Hematopoietic multipotent progenitor cell treated with erythropoietin and hydrocortisone succinate and interleukin-3 and kit ligand, for 4 days (in vitro differentiated cells): ENCODE measurements at places on chromosomes 3 and 15.

DNA sequence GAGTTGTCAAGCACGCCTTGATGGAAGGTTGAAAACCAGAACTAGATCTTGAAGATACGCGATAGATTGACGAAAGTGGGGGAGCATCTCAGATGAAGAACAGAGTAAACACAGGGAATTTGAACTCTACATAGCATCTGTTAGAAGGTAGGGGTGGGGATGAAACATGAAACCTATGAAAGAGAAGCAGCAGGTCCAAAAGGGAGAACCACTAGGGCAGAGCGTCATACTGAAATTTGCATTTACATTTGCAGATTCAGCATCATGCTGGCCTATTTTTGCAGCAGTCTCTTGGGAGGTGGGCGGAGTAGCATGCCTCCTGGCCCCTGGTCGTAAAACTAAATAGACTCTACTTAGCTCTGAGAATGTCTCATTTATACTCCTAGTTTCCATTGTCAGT, 46.1 kb upstream of the RASGRP1 start:
- DNase-seq, result no peak

- no peak for DNase-seq
Observed at GRCh38 chr3:99537416-99537815, 101.0 kb upstream of the COL8A1 start.

DNA sequence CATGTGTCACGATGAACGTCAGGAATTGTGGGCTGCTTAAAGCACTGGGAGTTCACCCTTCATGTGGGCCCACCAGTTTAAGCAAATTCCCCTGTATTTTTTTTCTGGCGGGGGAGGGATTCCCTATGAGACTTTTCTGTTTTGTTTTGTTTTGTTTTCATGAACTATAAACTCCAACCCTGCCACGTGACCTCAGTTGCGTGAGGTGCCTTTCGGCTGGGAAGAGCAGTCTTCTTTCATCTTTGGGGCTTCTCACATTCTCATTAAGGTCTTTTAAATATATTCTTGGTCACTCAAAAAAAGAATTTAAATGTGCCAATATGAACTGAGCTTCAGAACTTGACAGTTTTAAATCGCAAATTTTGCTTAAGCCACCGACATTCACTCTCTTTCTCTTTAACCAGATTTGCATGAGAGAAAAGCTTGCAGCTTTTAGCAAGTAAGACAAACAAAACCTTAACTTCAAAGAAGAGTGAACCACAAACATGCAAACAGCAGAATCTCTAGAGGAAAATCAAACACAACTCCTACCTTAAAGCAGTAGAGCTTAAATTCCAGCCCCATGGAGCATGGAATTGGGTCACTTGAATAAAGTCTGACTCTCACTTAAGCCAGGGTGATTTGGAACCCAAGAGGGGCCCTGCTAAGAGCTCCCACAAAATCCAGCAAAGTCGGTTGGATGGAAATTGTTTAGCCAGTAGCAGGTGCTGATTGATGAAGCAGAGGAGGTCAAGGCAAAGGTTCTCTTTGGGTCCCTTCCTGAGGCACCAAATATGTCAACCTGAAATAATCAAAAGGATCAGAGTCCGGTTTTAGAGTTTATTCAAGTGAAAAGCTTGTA, 699.8 kb upstream of the GBE1 start:
- no peak for DNase-seq

DNA sequence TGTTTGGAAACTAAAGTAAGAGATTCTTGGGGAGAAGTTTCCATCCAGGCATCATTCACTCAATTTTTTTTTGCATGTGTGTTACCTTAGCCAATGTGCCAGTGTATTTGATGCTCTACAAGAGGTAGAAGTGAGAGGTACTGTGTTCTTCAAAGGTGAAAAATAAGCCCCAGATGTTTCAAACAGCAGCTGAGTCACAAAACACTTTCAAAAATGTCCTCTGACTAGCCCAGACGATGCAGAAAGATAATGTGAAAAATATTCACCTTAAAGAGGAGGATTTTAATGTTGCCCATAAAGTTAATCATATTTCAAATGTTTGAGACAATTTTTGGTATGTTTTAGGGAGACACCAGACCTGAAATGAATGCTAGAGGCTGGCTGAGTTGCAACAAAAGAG, 107.7 kb upstream of the RASGRP1 start:
- no peak for DNase-seq

DNA sequence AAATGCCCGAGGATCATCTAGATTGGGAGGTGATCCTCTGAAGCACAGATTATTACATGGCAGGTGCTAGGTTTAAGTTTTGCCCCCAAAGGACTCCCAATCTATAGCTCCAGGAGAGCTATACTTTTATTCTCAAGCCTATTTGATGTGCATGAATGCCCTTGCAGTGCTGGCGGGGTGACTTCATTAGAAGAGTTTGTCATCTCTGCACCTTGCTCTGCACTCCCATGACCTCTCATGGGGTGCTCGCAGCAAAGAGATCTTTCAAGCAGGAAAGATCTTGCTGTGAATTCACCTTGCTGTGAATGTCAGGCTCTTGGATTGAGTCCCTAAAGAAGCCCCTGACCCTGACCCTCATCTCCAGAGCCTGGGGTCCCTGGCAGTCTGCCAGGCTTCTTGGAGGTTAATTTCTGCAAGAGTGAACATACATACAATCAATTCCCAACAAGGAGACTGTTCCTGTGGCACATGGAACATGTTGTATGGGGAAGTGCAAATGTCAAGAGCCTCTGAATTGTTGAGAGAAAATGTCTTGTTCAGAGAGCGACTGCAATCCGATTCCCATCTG, 45.9 kb downstream of the FAM43A start:
- no peak for DNase-seq

DNA sequence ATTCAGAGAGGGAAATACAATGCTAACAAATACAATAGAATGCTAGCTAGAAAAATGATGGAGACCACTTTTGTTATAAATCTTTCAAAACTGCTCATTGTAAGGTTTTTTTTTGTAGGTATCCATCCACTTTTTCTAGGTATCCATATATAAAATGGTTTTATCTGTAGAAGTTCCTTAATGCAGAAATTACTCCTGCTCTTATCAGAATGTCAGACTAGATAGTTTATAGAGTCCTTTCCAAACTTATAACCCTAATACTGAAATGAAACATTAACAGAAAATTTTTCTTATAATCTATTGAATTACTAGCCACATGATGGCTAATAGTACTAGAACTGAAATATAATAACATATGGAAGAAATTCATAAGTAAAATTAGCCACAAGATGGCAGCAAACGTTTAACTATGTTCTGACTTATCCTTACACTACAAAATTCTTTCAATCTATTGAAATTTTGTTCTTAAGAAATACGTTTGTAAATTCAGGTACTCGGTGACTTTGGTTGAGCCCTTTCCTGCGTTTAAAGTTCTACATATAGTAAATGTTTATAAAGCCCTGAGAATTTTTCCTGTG, 58.5 kb downstream of the ECT2 start:
- peak; percentile 71 for DNase-seq

DNA sequence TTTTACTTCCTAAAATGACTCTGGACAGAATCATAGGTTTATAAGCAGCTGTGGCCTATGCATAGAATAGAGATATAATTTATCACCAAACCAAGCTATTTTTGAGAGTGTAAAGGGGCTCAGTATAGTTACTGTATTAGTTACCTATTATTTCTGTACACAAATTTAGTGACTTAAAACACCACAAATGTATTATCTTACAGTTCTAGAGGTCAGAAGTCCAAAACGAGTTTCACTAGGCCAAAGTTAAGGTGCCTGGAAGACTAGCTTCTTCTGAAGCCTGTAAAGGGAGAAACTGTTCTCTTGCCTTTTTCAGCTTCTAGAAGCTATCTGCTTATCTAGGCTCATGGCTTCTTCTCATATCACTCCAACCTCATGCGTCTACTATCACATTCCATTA, 30.1 kb downstream of the CCDC54 start:
- DNase-seq, result no peak

DNA sequence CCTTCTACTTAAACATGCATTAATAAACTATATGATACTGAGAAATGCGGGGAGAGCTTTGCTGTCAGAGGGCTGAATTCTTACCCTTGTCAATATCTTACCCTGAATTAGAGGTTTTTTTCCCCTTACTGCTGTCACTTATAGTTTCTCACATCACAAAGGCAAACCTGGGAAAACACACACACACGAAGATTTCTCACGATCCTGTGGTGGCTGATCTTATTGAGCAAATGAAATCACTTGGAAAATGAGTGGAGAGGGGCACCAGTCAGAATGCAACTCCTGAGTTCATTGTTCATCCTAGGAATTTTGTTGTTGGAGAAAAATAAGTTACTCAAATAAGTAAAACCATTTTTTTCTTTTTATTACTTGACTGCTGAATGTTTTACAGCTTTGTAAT, 673.6 kb downstream of the EDEM1 start:
- DNase-seq, result no peak

- DNase-seq, result no peak
Observed at GRCh38 chr3:39446444-39446843, 21.0 kb upstream of the MOBP start.

DNA sequence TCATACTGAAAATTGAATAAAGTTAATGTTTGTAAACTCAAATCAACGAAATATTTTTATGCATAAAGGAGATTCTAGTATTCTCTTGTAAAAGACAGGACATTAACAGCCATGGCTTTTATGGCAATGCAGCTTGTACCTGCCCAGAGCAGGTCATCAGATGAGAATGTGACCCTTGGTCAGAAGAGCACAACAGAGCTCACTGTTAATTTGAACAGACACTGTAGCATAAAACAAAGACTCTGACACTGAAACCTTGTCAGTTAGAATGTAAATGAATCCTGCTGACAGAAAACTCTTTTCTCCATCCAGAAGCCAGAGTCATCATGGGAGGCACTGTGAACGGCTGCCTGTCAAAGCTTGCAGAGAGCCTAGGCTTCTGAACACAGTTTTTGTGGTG, 410.6 kb downstream of the RAP2B start:
- no peak for DNase-seq

DNA sequence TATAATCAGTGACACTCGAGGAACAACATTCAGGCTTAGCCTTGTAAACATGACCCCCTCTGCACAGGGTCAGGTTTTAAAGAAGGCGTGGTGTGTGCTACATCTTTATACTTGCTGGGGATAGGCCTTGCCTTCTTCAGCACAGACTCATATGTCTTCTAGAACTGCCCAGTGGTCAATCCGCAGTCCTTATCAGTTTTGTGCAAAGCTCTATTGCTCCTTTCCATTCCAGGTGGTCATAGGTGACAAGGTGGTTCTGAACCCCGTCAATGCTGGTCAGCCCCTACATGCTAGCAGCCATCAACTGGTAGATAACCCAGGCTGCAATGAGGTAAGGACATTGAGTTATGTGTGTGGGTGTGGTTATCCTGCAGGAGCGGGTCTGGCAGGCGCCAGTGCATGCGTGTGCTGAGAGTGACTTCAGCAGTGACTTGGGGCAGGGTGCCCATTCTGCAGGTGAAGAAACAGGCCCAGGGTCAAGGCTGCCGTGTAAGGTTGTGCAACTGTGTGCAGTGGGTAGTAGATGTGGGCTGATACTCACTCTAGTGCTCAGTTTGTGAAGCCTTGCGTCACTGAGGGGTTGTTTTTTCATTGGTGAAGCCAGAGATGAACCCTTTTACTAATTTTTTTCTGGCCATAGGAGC, 150.9 kb downstream of the ITPR1 start:
- peak; percentile 43 for DNase-seq

DNA sequence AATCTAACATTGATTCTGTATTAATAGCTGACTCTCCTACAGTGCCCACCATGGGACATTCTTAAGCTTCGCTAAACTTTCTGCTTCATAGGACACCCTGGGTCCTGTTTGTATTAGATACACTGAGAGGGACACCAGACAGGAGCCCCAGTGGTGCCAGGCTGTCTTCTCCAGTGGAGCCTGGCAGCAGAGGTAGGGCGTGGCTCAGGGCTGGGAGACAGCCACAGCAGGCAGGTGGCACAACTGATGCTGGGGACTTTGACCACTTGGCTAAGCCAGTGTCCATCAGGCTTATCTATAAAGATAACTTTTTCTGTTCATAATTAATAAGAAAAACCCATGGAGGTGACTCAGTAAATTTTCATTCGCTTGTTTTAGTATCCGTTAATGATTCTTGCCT, 21.8 kb downstream of the NIPA1 start:
- DNase-seq, result no peak

GRCh38 chr3:5205165-5205941, 17.8 kb downstream of the EDEM1 start:
- no peak for DNase-seq

DNA sequence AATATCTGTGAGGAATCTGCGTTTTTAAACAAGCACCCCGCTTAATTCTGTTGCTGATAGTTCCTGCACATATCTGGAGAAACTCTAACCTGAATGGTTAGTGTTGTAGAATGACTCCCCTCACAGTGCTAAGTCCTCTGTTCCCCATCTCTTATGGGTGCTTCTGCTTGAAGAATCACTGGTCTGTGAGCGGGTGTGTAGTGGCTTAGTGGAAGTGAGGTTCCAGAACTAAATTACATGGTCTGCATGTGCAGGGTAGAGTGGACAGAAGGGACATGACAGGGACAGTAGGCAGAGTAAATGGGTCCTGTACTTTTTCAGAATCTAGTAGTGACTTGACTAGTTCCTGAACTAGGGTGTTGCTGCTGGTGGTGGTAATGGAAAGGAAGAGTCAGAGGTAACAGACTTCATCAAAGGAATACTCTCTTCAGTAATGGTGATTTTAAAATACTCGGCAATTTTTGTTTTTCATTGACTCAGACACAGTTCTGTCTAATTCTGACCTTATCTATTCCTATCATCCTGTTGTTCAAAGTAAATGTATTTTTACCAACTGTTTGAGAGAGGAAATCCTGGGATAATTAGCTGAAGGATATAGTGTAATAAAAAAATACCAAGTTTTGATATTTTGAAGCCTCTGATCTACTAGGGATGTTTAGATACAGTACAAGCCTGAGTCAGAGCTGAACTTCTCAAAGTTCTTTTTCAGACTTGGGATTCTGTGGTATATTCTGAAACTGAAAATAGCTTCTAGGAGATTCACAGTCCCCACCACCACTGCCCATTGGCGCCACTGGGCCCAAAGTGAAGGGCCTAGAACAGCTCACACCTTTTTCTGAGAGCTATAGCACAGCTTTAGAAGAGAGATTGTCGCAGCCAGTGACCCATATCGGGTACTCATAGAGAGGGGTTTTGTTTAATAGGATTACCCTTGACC, 55.5 kb downstream of the FNDC3B start:
- DNase-seq, result no peak

DNA sequence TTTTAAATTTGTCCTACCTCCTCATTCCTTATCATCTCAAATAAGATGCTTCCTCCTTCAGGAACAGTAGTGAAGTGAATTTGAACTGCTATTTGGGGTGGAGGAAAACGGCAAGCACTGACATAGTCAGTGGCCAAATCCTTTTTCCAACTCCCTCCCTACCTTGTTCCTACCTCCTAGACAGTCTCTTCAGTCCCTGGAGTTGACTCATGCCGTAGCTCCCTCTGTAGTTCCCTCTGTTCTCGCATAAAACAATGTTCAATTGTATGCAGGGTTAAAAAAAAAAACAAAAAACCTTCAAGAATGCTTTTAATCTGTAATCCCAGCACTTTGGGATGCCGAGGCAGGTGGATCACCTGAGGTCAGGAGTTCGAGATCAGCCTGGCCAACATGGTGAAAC, 1.4 kb downstream of the UBR1 start:
- peak; percentile 36 for DNase-seq
